ENCODE measurements at places on chromosomes 3 and 15. TPM values are rescaled to one million over a fixed set of nuclear protein-coding genes. Genes with fewer than 3 reads are reported as not detected.
A peak's percentile ranks its signal among the peaks of the same experiment; 100 is the strongest.

- DNase-seq: no peak
These were observed 61.5 kb downstream of the CGGBP1 start for GRCh38 chr3:87997298-87997697.

DNA sequence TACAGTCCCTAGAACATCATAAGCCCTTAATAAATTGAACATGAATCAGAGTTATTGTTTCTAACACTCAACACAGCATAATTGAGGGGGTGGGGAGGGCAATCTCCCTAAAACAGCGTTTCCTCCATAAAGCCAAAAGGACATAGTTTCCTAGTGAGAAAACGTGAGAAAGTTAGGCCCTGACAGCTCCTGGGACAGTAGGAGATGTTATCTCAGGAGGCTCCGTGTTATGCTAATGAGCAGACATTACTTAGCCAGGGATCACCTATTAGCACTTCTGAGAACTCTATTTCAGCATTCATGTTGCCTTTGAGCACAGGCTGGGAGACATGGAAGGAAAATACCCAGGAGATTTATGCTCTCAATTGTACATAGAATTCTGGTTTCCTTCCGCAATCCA is 229.1 kb upstream of the ADAMTS9 start:
- DNase-seq: peak; percentile 75

DNA sequence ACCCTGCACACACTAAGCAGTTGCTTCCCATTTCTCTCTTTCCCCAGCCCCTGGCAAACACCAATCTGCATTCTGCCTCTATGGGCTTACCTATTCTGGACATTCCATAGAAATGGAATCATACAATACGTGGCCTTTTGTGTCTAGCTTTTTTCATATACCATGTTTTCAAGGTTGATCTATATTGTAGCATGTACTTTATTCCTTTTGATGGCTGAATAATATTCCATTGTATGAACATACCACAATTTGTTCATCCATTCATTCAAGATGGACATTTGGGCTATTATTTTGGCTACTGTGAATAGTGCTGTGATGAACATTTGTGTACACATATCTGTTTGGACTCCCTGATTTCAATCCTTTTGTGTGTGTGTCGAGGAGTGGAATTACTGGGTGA is 18.1 kb upstream of the ADAMTS9 start:
- no peak for DNase-seq

The LMCD1 gene
- 23.5 TPM for total RNA-seq

GRCh38 chr15:41492597-41493204 is 973 bp upstream of the ITPKA start:
- DNase-seq: peak; percentile 30

- no peak for DNase-seq
These were observed 145.1 kb downstream of the MAGI1 start for GRCh38 chr3:65893631-65894030.

The PRSS50 gene
- 1.4 TPM for total RNA-seq

The ZNF385D gene
- total RNA-seq: 2.4 TPM

- DNase-seq: no peak
These were observed 231.5 kb downstream of the SV2B start for GRCh38 chr15:91331581-91331980.

The CFAP161 gene
- not detected for total RNA-seq

DNA sequence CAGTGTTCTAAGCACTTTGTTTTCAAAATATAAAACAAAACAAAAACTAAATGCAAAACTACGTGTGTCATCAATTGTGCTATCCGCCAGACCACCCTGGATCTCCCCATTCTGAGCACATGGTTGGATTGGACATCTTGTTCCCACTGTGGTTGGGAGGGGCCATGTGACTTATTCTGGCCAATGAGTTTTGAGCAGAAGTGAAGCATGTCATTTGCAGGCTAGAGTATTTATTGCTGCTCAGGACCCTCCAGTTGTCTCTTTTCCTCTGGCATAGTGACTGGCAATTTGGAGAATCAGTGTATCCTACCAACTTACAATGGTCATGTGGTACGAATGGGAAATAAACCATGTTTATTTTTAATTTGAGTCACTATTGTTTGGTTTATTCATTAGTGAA is 70.2 kb upstream of the ST8SIA2 start:
- no peak for DNase-seq

The AZI2 gene
- 24.5 TPM for total RNA-seq

- DNase-seq: no peak
These were observed 276.5 kb downstream of the TBL1XR1 start for GRCh38 chr3:176920766-176921160.

GRCh38 chr3:29100292-29100691 is 180.6 kb upstream of the RBMS3 start:
- DNase-seq: no peak

The PPP2R3A gene
- total RNA-seq: 15.2 TPM

DNA sequence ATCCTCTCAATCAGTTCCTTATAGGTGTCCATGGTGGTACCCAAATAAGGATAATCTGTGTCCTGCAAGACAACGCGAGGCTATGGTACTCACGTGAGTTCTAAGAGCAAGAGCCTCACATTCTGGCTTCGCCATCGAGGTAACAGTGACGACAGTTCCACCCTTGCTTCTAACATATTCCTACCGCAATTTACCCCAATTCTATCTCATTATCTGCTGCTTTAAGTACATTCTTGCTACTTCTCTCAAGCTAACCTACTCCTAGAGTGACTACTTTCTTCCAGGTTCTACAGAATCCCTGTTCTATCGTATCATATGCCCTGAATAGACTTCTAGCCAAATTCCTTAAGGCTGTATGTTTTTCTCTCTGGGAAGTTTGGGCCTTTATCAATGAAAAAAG is 26.6 kb downstream of the TFRC start:
- no peak for DNase-seq

- DNase-seq: peak; percentile 57
These were observed 1.2 kb upstream of the TCAIM start for GRCh38 chr3:44337248-44337785.

- DNase-seq: no peak
These were observed 55.0 kb upstream of the PRR23E start for GRCh38 chr3:127137757-127138536.

The GRAMD2A gene
- 2.8 TPM for total RNA-seq

GRCh38 chr3:115099986-115100571 is 47.0 kb downstream of the ZBTB20 start:
- peak; percentile 8 for DNase-seq

GRCh38 chr3:129793319-129793718 is 100.2 kb downstream of the TMCC1 start:
- no peak for DNase-seq

DNA sequence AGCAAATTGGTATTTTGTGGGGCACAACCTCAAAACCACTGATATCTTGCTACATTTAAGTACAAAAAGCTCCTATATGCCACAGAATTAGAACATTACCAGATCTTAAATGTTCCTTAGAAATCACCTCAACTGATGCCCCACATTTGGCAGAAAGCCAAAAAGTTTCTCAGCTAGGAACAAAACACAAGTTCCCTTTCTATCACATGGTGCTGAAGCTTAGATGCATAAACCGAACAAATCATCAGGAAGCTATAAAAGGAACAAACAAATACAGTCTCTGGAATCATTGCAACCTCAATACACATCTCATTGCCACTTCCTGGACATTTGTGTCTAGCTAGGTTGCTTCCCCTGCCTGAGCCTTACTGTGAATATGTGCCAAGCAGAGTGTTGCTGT is 492.6 kb downstream of the LPP start:
- DNase-seq: no peak

DNA sequence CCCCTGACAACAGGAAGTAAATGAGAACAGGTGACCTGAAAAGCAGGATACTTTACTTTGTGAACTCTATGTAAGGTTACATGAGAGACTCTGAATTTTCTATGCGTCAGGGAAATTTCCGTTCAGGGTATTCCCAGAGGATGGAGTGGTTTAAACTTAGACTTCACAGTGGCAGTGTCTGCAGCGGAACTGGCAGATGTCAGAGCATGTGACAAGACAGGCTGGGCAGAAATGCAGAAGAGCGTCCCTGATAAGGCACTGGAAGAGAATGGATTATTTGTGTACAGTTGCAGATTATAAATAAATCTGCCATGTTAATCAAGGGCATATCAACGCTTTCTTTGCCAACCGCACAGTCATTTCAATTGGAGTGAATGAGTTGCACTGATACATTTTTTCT is 598.4 kb upstream of the ZNF717 start:
- no peak for DNase-seq

- DNase-seq: no peak
These were observed 296.8 kb downstream of the WDR72 start for GRCh38 chr15:53462651-53463050.
